ENCODE measurements at places on chromosomes 7 and 10.

DNA sequence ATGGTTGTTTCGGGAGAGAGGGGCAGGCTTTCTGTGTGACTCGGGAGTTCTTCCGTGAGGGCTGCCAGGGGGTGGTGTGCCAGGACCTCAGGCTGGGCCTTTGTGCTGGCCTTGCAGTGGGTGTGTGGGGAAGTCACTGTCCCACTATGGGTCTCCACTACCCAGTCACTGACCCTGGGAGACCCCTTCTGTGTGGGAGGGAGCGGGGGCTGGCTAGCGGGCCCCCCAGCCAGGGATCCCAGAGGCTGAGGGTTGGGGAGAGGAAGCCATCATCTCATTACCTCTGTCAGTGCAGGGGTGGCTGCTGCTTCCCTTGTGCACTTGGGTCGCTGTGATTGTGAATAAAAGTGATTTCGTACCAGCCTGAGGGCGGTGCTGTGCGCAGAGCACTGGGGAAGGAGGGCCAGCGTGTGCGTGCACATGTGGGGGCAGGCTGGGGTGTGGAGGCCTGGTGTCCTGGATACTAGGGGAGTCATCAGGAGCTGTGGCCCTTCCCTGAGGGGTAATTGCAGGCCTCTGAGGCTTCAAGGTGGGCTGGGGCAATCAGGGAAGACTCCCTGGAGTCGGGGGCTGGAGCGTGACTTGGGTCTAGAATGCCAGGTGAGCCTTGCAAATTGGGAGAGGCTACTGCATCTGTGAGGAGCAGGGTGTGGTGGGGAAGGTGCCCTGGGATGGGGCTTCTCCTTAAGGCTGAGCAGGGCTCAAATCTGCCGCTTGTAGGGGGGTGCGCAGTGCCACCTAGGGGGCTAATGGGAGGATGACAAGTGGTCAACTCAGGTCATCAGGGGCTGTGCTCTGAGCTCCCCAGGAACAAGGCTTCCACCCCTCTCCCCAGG is 98.9 kb downstream of the NEURL1 start:
- DNase-seq, result peak; percentile 71

DNA sequence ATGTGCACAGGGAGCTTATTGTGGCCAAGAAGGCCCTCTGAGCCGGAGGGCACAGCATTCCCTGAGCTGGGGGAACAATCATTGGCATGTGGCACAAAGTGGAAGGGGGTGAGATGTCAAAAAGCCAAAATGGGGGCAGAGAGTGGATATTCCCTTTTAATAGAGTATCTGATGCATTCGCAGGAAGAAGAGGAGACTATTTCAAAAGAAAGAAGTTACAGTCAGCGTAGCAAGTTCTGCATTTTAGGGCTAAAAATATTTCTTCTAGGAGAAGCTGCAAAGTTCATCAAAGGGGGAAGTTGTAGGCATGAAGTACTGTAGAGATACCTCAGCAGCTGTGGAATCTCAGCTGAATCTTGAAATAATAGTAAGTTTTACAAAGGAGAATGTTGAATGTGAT is 136.0 kb upstream of the WDR11 start:
- no peak for DNase-seq

DNA sequence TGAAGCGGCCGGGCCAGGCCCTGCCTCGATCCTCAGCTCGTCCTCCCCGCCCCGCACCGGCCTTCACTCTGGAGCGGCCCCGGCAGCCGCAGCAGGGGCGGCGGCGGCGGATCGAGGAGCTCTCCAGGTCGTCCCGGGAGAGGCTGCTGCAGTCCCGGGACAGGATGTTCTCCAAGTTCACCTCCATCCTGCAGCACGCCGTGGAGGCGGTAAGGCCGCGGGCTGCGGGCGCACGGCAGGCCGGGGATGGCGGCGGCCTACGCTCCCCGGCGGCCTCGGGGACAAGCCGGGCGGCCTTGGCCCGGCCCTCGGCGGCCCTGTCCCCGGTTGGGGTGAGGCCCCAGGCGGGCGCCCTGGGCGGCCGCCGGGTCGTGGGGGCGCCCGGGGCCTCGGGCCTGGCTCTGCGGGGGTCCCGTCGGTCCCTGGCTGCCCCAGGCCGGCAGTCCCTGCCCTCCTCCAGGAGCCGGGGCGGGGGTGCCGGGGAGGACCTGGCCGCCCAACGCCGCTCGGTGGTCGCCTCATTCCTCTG is 399 bp downstream of the FHIP2A start:
- DNase-seq, result peak; percentile 54

DNA sequence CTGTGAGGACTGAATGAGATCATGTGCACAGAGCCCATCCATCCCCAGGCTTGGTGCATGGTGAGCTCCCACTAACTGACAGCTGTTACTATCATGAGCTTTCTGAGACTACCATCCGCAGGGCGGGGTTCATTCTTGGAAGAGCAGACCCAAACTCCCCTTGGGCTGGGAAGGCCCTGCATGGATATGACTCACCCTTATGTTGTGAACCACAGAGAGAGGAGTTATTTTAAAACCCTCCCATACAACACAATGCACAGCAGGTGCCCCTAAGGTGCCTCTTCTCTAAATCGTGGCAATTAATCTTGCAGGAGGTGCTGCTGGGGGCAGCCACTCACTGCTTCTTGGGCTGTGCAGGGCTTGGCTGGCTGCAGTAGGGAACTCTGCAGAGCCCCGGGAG is 219.1 kb downstream of the GFRA1 start:
- no peak for DNase-seq

GRCh38 chr7:83020161-83020560 is 142.5 kb downstream of the PCLO start:
- no peak for DNase-seq

- no peak for DNase-seq
These were observed 297.5 kb downstream of the PRKG1 start for GRCh38 chr10:51371743-51372142.

DNA sequence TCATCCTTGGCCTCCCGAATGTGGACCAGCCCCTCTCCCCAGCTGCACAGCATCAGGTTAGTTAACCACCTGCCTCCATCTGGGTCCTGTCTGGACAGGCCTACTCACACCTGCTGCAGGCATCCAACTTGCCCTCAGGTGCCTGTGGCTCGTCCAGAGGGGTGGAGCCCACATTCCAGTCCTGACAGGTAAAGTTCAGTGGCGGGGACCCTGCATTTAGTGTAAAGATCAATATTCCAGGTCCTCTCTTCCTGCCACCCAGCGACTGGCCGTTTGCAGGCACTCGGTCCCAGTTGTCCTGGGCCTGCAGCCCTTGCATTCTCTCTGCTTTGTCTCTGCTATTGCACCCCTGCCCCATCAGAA is 15.0 kb downstream of the HTRA1 start:
- no peak for DNase-seq

DNA sequence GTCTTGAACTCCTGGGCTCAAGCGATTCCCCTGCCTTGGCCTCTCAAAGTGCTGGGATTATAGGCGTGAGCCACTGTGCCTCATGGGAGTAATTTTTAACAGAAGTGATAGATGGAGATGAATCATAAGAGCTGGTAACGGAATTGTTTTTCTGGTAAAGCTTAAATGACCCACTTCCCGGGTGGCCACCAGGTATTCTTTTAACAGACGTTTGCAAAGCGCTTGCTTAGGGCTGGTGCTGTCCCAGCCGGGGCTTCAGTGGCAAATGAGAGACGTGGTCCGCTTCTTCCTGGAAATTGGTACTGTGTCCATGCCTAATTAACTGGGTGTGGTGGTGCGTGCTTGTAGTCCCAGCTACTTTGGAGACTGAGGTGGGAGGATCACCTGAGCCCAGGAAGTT is 23.5 kb downstream of the CAMK1D start:
- DNase-seq, result no peak

GRCh38 chr7:117324960-117325359 is 2.1 kb upstream of the WNT2 start:
- no peak for DNase-seq

DNA sequence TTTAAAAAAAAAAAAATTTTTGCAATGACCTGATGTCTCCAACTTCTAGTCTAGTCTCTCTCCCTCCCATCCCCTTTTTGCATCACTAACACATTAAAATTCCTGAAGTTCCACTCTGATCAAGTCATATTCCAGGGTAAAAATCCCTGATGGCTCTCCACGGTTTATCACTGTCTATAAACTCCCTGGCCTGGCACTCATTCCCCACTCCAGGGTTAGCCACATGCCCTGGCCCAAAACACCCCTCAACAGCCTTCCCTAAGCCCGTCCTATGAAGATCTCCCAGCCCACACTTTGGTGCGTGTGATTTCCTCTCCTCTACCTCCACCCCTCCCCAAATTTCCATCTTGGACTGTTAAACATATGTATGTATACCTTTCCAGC is 125.4 kb downstream of the JAZF1 start:
- no peak for DNase-seq

GRCh38 chr7:29193316-29194205 is 1.0 kb upstream of the CHN2 start:
- no peak for DNase-seq

DNA sequence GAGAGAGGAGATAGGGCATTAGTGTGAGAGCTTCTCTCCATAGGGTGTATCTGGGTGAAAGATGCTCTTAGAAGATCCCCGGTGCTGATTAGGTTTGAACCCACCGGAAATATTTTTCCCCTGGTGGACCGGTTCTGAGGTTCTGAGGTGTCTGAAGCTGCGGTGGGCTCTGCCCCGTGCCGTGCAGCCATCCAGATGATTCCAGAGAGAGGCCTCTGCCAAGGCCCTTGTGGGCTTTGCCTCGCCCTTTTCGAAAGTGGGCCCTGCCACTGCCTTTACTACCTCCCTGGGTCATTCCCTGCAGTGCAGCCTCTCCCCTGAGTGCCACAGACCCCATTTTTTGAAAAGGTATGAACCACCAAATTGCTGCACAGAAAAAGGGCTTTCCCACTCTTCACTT is 2.8 kb downstream of the GIMAP8 start:
- no peak for DNase-seq

DNA sequence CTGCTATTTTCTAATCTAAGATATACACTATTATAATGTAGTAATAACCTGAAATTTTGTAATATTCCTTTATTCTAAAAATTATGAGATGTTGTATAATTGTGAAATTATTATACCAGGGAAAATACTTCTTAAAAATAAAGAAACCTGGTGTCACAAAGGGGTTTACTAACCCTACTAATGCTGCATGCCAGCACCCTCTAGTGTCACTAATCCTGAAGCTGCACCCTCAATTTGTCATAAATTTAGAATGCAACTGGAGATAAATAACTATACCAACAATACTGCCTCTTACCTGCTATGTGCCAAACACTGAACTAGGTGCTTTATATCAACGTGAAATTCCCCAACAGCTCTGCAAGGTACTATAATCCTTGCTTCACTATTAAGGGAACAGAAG is 30.8 kb downstream of the TM9SF3 start:
- no peak for DNase-seq

- peak; percentile 53 for DNase-seq
These were observed 181.6 kb upstream of the NEBL start for GRCh38 chr10:21078410-21079329.

GRCh38 chr7:146146831-146147486 is 30.4 kb downstream of the CNTNAP2 start:
- DNase-seq, result no peak
